Astrocyte of the spinal cord (primary cell): ENCODE measurements at places on chromosomes 5 and 9.

DNA sequence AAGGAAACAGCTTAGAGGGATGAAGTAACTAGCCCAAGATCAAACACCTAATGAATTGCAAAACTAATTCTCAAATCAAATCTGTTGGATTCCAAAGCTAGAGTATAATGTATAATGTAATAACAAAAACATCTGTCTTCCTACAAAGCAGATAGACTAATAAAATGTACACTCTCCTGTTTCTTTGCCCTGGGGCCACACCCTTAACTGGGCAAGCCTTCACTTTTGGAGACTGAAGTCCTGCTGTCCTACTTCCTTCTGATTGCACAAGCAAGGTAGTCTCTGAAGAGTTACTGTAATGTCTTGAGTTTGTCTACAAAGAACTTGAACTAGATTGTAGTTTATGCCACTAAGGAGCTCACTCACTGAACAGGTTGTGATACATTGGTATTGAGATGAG lies 2.5 kb downstream of the TTC1 start:
- DNase-seq = no peak

- DNase-seq = peak; percentile 86
These were observed 116.8 kb upstream of the CNTLN start for GRCh38 chr9:17017931-17018491.

DNA sequence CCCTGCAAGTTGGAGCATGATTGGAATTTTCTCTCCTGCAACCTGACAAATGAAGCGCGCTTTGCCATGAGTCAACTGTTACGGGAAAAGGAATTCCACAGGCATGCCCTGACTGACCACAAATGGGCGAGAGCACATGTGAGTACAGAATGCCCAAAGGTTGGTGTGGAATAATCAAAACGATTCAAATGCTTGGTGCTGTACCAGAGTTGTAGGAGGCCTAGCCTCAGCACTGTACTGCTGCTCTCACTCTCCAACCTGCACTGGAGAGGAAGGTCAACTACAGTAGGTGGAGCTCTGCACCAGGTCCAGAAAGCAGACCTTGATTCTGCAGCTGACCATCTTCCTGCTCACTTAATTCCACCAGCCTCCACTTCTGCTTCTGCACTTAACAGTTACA lies 406.9 kb upstream of the ACTBL2 start:
- DNase-seq = peak; percentile 90

GRCh38 chr9:89021154-89021803 lies 30.0 kb downstream of the S1PR3 start:
- DNase-seq = peak; percentile 85

DNA sequence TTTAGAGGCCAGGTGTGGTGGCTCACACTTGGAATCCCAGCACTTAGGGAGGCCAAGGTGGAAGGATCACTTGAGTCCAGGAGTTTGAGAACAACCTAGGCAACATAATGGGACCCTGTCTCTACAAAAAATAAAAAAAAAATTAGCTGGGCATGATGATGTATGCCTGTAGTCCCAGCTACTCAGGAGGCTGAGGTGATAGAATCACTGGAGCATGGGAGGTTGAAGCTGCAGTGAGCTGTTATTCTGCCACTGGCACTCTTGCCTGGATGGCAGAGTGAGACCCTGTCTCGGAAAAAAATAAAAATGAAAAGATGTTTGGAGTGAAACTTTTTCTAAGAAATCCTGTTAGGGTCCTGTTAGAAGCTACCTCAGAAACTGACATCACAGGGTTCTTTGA lies 24.2 kb downstream of the OCLN start:
- no peak for DNase-seq

GRCh38 chr5:38576442-38576841 lies 20.0 kb upstream of the LIFR start:
- DNase-seq = no peak

DNA sequence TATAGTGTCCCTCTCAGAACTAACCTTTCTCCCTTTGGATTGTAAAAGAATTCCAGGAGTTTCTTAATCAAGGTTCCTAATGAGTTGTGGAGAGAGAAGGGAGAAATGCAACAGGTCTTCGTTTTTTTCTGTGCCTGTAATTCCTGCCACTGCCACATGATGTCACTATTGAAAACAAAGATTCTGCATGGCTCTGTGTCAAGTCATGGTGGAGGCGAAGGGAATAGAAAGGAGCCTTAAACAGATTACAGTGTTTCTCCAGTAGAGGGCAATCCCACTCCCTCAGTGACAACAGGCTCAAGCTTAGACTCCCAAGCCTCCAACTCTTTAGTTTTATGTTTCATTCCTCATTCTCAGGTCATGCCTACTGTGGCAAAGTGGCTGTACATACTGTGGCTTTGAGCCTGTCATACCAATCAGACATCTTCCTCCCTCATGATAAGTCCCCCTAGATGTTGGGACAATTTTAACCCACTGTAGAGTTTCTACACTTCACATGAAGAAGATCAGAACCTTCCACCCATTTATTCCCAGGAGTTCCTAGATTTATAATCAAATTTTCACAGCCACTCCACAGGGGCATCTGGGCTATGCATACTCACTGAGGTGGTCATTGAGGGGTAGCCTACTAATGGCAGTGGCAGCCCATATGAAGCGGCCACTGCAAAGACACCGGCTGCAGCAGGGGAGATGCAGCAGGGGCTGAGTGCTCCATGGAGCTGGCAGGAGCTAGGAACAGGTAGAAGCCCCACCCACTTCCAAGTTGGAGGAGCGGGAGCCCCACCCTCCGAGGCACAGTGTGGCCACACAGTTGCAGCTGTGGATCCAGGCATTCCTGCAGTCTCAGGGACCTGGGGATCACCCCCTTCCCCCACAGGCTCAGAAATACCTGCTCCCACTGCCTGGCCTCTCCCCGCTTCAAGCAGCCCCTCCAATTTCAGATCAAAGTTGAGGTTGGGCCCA lies 97.4 kb upstream of the TRIM32 start:
- DNase-seq = peak; percentile 38

GRCh38 chr9:109256336-109256735 lies 64.5 kb downstream of the EPB41L4B start:
- DNase-seq = peak; percentile 90

DNA sequence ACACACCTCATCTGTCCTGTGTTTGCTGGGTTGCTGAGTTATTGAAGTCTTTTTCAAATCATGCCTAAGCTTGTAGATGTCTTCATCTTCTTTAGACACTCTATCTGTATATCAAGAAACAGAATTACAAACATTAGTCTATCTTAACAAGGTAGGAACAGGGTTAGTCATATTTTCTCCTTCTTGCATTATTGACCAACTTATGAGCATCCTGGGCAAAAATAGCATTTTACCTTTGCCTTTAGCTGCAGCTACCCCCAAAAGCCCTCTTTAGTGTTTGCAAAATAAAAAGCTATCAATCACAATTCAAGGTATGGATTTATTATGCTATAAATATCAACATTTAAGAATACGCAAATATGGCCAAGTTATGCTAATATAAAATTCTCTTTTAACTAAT lies 3.4 kb downstream of the PLK2 start:
- peak; percentile 23 for DNase-seq

- no peak for DNase-seq
These were observed 41.2 kb upstream of the PTGS1 start for GRCh38 chr9:122329597-122329996.

- no peak for DNase-seq
These were observed 154.3 kb downstream of the DENND1A start for GRCh38 chr9:123775289-123776284.

GRCh38 chr5:112800891-112801290 lies 60.2 kb upstream of the SRP19 start:
- no peak for DNase-seq

- DNase-seq = no peak
These were observed 11.1 kb downstream of the SMU1 start for GRCh38 chr9:33065157-33066076.

DNA sequence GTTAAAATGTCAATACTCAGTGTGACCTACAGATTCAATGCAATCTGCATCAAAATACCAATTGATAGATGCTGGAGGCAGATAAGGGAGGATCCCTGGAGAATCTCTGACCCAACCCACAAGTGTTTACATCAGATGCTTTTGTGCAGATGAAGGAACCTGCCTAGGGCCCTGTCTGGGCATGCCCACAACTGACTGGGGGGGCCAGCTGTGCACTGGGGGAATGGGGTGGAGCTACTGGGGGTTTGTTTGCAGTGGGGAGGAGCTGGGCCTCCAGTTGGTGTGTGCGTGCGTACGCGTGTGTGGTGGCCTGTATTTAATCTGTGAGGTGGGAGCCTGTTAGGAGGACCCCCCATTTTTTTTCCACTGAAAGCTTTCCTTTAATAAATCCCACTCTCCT lies 244.9 kb downstream of the TRIM36 start:
- no peak for DNase-seq

- no peak for DNase-seq
These were observed 180.2 kb upstream of the SMC2 start for GRCh38 chr9:103913899-103914298.

GRCh38 chr5:136034984-136035383 lies 6.2 kb downstream of the TGFBI start:
- no peak for DNase-seq

DNA sequence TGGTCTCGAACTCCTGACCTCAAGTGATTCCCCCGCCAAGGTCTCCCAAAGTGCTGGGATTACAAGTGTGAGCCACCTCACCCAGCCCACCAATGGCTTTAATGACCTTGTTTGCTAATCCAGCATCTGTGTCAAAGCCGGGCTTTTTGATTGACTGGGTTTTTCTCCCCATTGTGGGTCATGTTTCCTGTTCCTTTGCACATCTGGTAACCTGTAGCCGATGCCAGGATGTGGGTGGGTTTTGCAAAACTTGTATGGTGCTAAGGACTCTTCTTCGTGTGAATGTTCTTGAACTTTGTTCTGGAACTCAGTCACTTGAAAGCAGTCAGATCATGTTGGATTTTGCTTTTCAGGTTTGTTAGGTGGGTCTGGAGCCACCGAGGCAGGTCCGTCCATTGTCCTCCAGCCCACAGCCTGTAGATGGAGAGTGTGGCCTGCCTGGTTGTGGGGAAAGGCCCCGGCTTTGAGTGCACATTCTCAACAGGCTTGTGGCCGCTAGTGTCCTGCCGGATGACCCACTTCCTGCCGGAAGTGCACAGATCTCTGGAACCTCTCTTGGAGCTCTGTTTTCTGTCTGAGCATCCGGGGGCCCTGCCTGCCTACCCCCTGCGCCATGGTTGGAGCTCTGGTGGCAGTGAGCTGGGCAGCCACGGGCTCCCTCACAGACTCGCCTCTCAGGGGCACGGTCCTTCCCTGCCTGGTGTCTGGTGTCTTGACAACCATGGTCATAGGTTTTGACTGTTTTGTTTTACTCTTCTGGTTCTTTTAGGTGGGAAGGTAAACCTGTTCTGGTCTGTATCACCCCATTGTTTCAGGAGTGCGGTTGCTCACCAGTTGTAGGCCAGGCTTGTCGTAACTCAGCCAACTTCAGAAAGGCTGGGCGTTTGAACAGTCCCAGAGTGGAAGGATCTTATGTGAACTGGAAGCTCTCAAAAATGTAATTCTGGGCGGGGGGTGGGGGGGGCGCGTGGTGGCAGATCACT lies 69.6 kb upstream of the CACNA1B start:
- DNase-seq = no peak

DNA sequence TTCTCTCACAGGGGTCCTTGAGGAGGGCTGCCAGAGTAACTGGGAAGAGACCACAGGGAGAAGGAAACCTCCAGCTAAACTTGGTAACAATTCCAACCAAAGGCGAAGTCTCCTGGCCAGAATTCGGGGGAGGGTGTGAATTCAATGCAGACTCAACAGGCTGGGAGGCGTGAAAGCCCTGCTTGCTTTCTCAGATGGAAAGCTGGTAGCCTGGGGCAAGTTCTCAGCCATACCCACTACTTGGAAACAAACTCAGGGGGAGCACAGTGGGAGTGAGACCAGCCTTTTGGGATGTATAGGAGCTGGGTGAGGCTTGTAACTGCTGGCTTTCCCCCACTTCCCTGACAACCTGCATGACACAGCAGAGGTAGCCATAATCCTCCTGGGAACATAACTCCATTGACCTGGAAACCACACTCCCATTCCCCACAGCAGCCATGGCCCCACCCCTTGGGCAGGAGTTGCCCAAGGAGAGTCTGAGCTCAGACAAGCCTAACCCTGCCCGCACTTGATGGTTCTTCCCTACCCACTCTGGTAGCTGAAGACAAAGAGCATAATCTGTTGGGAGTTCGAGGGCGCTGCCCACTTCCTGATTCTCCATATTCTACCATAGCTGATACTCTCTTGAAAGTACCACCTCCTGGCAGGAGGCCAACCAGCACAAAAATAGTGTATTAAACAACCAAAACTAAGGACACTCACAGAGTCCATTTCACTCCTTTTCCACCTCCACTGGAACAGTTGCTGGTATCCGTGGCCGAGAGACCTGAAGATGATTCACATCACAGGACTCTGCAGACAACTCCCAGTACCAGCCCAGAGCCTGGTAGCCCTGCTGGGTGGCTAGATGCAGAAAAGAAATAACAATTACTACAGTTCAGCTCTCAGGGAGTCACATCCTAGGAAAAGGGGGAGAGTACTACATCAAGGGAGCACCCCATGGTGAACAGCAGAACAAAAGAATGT lies 123.8 kb downstream of the FAM170A start:
- DNase-seq = no peak

- DNase-seq = no peak
These were observed 588.3 kb upstream of the SGCD start for GRCh38 chr5:155738616-155739015.

DNA sequence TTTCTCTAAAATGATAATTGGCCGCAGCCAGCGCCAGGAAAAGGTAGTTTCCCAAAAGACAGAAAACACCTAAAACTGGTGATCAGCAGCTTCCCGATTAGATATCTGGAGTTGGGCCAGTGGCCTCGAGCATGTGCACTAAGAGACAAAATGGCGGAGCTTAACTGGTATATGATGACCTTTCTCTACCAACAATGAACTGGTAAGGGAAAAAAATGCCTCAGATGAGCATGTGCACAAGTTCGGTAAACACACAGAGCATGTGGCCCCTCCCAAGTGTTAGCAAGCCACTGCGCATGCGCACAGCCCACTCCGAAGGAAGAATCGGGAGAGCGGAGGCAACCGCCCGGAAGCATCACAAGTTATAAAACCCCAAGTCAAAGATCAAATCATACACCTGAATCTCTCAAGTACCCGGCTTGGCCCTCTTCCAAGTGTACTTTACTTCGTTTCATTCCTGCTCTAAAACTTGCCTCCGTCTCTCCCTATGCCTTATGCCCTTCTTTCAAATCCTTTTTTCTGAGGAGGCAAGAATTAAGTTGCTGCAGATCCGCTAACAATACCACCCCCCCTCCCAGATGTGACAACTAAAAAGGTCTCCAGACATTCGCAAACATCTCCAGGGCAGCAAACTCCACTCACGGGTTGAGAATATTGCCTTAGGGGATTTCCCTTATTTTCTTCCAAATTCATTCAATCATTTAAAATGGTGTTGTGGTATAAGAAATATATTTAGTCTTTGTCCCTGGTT lies 15.0 kb upstream of the PTBP3 start:
- DNase-seq = peak; percentile 69

GRCh38 chr5:155418960-155419579 lies 405.5 kb downstream of the KIF4B start:
- DNase-seq = no peak
